ENCODE measurements at places on chromosomes 3 and 15.

GRCh38 chr15:99365242-99365641, 114.0 kb downstream of the LRRC28 start:
- DNase-seq: no peak

DNA sequence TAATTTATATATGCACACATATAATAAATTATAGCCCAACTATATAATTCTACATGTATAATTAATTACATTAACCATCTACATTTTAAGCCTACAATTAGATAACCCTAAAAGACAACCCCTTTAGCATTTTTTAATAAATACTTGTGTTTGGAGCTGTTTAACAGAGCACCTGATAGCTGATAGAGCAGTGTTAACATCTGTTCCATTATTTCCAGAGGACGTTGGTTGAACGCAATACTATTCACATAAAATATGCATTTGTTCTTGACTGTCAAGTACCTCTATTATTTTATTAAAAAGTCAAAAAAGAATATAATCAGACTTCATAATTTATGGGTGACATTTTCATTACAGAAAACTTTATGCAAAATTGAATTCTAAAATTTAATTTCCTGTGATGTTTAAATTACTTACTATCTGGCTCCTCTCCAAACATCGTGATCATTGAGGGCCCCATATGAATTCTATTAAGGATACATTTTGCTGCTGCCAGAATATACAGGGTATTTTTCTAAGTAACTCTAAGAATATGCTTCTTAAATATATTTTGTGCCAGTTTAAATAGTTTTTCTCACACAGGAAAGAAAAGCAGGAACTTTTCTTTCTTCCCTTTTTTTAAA, 234.3 kb downstream of the SHOX2 start:
- DNase-seq: no peak

GRCh38 chr3:72888546-72889309, 882 bp downstream of the GXYLT2 start:
- peak; percentile 26 for DNase-seq

GRCh38 chr3:165355316-165355715, 159.1 kb upstream of the SLITRK3 start:
- DNase-seq: no peak

DNA sequence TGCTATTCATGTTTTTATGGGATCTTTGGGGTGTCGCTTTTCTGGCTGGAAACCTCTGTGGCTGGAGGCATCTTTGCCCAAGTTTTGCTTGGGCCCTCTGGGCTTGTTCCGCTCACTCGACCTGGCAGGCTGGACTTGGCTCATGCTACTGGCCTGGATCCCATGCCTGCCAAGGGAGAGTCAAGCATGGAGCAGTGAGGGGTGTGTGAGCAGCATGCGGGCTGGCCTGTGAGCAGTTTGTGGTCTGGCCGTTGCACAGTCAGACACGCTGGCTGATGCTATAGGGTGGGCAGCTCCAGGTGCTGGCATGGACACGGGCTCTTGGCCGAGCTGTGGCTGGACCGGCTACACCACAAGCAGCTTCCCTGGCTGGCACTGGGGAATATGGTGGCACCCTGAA, 491.1 kb downstream of the AGBL1 start:
- no peak for DNase-seq

DNA sequence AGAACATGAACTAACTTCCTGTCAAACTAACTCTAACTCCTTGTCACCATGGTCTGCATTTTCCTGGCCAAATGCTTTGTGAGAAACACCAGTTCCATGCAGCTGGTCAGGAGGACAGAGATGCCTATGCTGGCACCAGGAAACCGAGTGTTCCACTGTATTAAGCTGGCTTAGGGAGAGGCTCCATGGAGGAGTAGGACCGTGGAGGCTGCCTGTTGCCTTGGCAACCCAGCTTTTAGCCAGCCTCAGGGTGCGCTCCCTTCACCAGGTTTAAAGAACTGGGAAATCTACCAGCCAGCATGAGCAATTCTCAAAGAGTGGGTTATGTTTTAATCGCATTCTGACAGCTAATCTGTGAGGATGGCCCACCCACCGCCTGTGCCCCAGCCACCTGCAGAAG, 394.1 kb downstream of the OCA2 start:
- DNase-seq: no peak

DNA sequence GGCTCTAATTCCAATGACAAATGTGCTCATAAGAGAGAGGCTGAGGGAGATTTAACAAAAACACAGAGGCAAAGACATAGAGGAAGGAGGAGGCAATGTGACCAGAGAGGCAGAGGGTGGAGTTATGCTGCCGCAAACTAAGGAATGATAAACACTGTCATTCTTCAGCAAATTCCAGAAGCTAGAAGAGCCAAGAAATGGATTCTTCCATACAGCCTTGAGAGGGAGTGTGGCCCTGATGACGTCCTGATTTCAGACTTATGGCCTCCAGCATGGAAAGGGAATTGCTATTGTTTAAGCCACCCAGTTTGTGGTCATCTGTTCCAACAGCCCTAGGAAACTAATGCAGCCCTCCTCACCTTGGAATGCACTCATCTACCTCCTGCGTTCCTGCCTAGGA, 30.5 kb downstream of the CD47 start:
- no peak for DNase-seq

DNA sequence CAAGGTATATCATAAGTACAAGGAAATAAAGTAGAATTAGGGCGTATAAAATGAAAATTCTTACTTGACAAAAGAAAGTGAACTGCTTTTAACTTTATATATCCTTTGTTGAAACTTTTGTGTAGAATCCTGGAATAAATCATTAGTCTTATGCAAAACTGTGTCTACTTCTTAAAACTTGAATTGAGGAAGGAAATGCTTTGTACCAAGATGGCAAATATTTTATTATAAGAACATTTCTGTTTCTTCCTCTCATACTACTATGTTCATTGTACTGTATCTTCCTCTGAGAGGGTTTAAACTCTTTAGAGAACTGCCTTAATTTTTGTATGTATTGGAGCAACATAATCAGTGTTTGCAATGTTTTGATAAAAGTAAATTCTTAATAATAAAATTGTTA, 42.0 kb downstream of the RASA2 start:
- no peak for DNase-seq

GRCh38 chr3:184724699-184725098, 12.8 kb upstream of the MAGEF1 start:
- DNase-seq: peak; percentile 11

GRCh38 chr15:89662893-89663626, 7.8 kb upstream of the KIF7 start:
- DNase-seq: no peak

GRCh38 chr3:172256101-172256734, 192.0 kb downstream of the GHSR start:
- no peak for DNase-seq

DNA sequence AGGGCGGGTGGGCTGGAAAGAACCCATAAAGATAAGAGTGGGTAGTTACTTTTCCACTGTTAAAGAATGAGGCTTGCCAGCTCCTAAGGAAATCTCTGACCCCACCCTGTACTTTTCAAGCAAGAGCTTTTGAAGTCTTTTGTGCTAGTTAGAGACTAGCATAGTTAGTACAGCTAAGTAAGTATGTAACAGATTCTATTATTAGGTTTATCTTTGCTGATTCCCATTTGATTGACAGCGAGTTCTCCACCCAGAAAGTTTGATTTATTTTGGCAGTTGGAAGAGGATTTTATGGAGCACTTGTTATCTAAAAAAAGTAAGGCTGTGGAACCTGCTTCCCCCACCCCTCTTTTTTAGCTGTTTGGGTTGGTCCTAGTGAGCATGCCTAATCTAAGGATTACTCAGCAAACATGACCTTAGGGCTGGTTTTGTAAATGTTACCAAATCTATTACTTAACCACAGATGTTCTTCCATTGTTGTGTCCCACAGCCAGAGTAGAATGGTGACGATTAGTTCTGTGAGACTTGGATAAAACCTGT, 57.6 kb downstream of the FNDC3B start:
- no peak for DNase-seq

DNA sequence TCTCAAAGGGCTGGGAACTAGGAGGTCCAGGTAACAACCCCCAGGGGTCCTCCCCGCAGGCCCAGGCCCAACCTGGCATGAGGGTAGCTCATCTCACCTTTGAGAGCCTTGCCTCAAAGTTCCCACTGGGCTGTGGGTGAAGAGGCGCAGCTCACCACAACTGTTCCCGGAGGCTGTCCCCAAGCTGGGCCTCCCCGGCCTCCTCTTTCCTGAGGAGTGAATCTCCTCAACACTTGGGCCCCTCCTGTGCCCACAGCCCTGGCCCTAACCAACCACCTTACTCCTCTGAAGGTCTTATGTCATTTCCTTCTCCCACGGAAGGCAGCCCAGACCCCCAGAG, 27.5 kb upstream of the CORO2B start:
- DNase-seq: no peak

GRCh38 chr3:18987862-18988447, 160.4 kb upstream of the KCNH8 start:
- DNase-seq: peak; percentile 23

DNA sequence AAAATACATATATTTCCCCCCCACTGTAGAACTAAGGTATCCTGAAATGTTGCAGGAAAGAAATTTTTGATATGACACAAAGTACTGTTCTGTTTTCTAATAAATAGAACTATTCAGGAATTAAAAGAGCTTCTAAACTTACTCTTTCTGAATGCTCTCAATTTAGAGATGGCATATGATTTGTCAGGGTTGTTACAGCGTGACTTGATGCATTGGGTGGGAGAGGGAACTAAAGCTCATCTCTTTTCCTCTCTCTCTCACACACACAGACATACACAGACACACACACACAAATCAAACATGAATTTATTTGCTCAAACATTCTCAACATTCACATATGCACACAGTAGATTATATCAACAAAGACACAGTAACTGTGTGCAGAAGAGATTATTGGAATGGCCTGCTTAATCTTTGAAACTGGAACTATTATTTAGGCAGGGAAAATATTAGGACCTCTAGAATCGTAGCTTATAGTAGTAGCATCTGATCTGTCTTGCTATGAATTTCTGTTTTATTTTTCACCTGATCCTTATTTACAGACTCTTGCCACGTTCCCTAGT, 807.4 kb upstream of the GBE1 start:
- no peak for DNase-seq

DNA sequence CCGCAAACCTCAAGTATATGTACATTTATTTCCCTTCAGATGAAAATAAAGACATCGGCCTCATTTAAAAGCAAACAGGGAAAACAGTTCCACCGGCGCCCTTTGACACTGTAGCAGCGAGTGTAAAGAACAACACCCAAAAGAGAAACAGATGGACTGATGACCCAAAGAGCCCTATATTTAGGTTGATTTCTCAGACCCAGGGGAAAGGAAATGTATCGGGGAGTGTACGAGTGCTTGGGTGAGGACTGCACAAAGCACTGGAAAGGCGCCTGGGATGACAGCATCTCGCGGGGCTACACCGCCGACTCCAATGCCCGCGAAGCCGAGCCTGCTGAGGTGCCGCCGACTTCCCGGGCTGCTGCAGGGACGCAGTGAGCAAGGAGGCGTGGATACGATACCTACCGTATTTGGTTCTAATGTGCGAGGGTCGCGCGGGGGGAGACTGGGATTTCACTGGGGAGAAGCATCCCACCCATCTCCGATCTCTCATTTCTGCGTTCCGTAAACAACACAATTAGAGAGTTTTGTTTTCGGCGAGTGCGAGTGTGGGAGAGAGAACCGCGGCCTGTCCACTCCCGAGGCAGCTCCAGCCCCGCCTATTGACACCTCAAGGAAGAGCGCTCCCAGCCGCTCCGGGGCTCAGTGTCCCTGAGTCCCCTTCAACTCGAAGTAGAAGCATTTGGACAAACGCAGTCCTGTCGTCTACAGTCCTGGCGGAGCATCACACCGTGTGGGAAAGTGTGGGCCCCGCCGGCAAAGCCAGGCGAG, 2.0 kb downstream of the MECOM start:
- peak; percentile 22 for DNase-seq

DNA sequence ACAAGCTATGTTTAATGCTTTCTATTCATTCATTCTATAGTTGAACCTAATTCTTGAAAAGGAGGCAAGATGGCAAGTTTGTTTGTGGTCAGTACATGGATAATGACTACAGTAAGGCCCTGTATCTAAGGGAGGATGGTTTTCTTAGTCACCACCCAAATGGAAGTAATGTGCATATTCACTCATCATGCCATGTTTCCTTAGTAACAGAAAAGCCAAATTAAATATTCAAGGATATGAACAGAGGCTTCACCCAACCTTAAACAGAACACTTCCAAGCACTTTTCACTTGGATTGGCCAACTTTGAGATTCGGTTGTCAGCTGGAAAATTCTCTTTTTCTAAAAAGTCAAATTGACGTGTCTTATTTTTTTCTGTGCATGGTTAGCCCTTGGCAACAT, 805.3 kb upstream of the LMCD1 start:
- no peak for DNase-seq

DNA sequence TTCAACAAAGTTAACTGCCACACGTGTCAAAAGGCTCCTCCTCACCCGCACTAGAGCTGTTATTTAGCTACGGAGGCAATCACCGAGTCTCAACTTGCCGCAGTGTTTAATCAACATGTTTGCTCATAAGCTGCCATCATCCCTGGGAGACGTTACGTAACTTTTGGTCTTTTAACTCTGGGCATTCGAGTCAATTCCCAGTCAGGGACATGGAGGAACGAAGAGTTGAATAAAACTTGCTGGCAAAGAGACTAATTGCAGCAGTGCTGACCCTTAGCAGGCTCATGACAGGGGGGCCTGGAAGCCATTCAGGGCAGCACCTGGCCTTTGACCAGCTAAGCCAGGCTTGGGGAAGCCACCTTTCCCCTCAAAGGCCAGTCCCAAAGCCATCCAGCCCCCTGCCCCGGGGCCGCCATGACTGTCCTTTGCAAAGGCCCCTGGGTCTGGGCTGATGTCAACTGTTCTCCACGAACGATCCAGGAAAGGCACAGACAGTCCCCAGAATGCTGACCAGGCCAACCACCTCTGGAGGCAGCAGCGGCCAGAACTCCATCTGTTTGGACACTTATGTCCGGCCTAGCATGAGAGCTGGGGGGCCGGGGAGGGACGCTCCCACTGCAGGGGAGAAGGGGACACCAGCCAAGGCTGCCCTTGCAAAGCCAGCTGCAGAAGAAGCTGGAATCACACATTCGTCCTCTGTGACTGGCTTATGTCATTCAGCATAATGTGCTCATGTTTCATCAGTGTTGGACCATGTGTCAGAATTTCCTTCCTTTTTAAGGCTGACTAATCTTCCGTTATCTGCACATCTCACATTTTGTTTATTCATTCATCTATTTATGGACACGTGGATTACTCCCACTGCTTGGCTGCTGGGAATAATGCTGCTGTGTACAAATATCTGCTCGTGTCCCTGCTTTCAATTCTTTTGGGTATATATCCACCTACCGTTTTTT, 43.7 kb downstream of the PCSK6 start:
- no peak for DNase-seq

DNA sequence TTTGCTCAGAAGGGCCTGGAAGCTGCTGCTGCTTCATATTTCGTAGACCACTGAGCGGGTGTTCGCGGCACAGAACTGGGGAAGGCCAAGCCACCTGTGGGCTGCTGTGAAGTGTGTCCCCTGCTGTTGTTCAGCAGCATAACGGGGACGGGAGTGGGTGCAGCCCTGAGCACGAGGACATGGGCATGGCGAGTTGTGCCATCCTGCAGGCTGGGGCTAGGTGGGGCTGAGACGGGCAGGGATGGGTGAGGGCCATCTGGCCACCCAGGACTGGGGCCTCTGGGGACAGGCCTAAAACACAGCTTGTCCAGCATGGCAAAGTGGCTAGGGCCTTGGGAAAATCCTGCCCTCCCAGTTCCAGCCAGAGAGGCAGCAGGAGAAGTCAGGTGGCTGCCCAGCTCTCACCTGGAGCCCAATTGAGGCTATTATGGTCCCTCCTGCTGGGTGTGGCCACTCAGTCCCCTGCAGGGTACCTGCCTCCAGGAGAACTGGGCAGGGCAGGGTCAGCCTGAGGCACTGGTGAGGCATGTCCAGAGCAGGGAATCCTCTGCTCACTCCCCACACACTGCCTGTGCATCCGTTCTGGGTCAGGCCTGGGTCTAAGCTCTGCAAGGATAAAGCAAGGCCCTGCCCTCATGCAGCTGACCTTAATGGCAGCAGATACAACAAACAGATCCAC, 29.5 kb downstream of the CFAP100 start:
- no peak for DNase-seq

Measured in NCI-H345 (cell line).